ENCODE measurements at places on chromosomes 6 and 20.

DNA sequence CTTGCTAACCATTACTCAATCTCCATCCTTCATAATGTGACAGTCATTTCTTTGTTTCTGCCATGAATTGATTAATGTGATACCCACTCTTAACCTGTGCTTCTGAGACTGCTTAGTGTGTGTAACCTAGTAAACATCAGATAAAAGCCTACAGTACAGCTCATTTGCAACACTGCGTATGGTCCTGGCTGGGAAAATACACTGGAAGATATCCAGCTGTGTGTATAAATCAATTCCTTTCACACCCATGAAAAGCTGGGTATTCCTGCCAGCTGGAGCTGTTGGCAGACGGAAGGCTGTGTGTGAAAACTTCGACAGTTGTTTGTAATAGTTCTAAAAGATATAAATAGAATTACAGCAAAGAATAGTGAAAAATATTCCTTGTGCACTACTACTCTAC lies 509.2 kb downstream of the FRK start:
- no peak for DNase-seq

- no peak for DNase-seq
Observed at GRCh38 chr6:155880900-155881299, 425.3 kb upstream of the NOX3 start.

DNA sequence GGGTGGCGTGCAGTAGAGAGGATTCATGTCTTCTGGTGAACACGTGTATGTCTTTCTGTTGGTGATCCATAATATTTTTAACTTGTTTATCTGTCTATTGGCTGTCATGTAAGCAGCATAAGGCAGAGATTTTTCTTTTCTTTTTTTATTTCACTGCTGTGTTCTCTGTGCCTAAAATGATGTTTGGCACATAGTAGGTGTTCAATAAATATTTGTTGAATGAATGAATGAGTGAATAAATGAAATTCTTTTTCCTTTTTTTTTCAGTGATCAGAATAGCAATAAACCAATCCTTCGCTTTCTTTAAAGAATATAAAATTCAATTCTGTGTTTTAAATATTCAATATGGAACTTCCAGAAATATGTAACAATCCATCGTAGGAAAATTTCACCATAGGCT lies 30.0 kb downstream of the MAK start:
- no peak for DNase-seq

GRCh38 chr20:36093804-36094145 lies 60.8 kb upstream of the EPB41L1 start:
- DNase-seq: peak; percentile 46

GRCh38 chr6:167094436-167094819 lies 28.5 kb upstream of the CCR6 start:
- no peak for DNase-seq

GRCh38 chr20:8853805-8854338 lies 215.0 kb upstream of the PLCB4 start:
- DNase-seq: peak; percentile 84

DNA sequence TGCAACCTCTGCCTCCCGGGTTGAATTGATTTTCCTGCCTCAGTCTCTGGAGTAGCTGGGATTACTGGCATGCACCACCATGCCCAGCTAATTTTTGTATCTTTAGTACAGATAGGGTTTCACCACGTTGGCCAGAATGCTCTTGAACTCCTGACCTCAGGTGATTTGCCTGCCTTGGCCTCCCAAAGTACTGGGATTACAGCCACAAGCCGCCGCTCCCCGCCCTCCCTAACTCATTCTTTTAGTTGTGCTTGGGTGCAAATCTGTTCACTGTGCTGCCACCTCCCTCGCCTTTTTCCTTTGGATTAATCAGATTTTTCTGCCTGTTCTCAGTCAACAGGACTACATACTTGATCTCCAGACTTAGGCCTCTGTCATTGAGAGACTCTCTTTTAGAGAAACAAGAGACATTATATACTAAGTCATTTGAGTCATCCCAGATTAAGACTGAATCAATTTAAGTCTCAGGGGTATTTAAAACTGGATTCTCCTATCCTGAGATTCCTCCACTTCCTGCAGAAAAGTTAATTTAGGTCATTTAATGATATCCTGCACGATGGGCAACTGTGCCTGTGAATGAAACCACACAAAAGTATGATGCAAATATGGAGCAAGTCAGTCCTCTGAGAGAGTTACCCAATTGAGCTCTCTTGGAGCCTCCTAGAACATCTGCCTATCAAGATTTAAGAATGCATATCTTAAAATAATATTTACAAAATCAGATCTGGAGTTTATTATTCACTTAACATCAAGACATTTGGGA lies 136.1 kb upstream of the THEMIS start:
- DNase-seq: peak; percentile 15

GRCh38 chr20:50611128-50611810 lies 80.1 kb downstream of the RIPOR3 start:
- DNase-seq: no peak

DNA sequence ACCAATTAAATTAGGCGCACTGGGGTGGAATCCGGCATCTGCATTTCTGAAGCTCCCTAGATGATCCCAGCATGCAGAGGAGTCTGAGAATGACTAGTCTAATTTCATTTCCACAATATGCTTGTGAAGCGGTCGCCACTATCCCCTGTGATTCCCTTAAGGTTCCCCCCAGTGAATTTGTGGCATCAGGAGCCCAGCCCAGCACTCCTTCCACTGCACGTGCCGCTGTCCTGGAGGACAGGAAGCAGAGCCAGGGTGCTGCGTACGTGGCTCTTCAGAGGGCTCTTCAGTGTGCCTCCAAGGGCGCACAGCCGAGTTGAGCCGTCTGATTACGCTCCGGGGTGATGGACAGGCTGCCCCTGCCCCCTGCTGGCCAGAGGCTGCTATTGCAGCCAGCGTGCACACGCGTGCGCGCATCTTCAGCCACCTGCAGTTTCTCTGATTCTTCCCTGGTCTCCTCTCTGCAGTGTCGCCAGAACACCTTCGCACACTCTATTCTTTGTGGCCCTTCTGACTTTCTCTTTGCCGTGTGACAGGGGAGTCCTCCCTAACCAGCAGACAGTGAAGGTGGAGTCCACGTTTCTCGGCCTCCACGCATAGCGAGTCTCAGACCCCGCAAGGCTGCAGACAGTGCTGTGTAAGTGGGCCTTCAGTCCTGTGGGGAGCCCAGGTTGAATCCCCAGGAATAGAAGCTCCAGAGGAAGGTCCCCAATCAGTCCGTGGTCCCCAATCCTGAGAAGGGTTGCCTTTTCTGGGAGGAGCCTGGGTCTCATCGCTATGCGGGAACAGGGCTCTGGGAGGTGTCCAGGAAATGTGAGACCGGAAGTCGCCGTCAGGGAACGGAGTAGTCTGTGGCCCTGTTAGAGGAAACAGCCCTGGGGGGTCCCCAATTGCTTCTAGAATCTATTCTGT lies 16.5 kb upstream of the NCR2 start:
- DNase-seq: peak; percentile 92

DNA sequence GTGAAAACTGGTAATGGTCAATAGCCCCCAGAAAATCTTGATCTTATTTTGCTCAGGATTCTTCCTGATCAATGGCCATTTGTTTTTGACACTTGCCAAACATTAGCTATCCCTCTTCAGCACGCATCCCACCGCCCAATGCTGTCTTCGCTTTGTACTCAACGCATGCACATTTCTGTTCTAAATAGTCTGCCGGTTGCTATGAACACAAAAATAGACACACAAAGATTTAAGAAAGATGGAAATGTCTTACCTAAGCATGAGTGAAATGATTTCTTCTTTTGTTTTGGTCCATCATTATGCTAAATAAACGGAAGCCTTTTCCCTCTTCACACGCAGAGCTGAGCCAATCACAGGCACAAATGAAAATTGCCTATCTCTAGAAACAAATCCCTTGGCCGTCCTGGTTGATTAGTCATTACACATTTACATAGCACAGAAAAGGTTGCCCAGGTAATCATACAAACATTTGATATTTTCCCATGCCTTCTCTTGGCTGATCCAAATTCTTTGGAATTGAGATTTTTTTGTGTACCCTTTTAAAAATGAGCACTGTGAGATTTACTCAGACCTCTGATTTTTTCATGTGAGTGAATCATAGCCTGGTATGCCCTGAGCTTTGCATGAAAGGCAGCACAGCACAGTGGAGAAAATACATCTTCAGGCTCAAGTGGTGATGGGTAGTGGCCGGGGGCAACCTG lies 70.5 kb upstream of the FAM184A start:
- DNase-seq: no peak

DNA sequence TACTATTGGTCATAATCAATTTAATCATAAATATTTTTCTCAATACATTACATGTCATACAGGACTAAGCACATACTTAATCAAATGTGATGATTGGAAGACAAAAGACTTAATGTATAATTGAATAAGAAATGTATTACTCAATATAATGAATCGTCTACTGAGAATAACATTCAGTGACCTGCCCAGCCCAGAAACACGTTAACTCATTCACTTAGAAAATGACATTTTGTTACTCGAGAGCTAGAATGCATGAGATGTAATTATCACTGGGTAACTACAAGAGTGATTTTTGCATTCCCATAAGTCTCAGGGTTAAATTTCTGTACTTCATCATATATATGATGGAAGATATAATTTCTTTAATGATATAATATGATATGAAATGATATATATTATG lies 444.8 kb downstream of the EYS start:
- no peak for DNase-seq

DNA sequence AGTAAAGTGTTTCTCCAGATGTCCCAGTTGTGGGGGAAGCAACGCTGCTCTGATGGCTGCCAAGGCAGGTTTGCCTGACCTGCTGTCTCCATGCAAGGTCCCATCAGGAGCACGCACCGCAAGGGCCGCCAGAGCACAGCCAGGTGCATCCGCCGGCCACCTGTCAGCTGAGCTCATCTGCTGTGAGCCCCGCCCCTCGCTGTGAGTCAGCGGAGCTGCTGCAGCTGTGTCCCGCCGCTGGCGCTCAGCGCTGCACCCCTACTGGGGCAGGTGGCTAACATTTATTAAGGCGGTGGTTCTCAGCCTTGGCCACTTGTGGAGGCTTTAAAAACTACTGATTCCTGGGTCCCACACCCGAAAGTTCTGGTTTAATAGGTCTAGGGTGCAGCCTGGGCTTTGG lies 225.7 kb downstream of the UST start:
- peak; percentile 53 for DNase-seq

- DNase-seq: no peak
Observed at GRCh38 chr6:158004701-158005095, 23.0 kb downstream of the SYNJ2 start.

- DNase-seq: peak; percentile 41
Observed at GRCh38 chr6:157605484-157605883, 217.6 kb upstream of the SNX9 start.

- peak; percentile 57 for DNase-seq
Observed at GRCh38 chr6:83702077-83702476, 6.8 kb downstream of the SNAP91 start.

DNA sequence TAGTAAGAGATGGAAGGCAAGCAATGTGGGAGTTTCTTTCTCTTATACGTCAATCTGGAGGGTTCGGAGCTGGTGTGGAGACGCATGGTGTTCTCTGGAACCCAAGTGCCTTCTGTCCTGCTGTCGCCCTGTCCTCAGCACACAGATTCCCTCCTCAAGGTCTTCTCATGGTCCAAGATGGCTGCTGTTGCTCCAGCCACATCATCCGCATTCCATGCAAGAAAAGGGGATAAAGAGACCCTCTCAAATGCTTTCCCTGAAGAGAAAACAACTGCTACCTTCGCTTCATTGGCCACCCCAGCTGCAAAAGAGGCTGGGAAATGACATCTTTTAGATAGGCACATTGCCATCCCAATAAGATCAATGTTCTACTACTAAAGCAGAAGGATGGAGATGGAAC lies 151.2 kb downstream of the ANKRD60 start:
- no peak for DNase-seq

DNA sequence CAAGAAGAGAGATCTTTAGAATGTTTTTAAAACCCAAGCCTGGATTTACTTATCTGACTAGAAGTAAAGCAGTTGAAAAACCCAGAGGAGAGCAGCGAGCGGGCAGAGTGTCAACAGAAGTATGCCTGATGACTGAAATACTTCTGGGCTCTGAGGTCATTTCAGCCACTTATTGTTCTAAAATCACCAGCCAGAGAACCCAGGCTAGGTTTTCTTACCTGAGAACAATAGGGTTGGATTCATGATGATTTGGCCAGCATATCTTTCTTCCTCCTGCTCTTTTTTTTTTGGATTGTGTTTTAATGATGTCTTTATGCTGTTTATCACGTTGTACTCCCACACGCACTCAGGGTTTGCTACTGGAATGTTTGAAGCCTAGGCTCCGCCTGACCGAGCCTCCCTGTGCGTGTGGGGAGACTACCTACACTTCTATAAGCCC lies 63.0 kb upstream of the KIF25 start:
- DNase-seq: no peak

DNA sequence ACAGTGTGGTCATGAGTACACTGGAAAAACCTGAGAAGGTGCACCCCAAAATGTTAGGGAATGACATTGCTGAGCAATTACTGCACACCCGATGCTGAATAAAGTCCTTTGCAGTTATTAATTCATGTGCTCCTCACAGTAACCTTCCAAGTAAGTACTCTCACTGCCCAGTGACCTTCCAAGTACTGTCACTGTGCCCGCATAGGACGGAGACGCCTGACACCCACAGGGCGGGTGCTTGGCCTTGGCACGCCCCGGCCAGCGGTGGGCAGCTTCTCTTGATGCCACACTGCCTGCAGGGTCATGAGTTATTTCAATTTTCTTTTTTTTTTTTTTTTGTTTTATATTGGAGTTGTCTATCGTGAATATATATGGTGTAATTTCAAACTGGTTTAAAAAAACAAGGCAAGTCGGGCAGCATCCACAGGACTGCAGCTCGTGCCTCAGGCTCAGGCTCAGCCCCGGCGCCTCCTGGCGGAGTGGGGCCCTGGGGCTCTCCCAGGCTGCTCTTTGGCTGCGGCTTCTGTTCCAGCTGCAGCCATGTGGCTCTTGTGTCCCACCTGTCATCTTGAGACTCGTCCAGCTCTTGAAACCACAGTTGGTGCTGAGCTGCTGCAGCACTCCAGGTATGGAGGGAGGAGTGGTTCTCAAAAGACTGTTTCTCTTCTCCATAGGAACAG lies 27.0 kb downstream of the PNLDC1 start:
- peak; percentile 18 for DNase-seq

DNA sequence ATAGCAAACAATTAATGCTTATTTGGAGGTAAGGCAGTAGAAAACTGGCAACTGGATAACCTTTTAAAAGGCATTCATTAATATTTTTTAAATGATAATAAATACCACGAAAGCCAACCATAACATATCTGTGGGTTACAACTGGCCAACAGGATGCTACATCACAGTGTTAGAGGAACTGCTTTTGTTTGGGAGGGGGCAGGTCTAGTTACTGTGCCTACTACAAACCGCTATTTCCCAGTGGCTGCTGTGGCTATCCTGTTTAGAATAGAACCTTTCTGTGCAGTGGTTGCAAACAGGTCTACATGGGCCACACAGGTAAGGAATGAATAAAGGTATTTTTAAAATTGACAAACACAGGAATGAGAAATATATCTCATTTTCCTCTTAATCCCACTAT lies 976 bp downstream of the PIGT start:
- DNase-seq: no peak

Data from NCI-H82 (cell line).